NCI-H2029 (cell line): ENCODE measurements at places on chromosomes 4 and X.

GRCh38 chr4:76407440-76408119 lies 13.4 kb downstream of the CCDC158 start:
- no peak for DNase-seq

- no peak for DNase-seq
Observed at GRCh38 chr4:94160774-94161173, 46.9 kb upstream of the SMARCAD1 start.

GRCh38 chrX:101450961-101451360 lies 34.3 kb upstream of the ARMCX4 start:
- DNase-seq, result peak; percentile 1

DNA sequence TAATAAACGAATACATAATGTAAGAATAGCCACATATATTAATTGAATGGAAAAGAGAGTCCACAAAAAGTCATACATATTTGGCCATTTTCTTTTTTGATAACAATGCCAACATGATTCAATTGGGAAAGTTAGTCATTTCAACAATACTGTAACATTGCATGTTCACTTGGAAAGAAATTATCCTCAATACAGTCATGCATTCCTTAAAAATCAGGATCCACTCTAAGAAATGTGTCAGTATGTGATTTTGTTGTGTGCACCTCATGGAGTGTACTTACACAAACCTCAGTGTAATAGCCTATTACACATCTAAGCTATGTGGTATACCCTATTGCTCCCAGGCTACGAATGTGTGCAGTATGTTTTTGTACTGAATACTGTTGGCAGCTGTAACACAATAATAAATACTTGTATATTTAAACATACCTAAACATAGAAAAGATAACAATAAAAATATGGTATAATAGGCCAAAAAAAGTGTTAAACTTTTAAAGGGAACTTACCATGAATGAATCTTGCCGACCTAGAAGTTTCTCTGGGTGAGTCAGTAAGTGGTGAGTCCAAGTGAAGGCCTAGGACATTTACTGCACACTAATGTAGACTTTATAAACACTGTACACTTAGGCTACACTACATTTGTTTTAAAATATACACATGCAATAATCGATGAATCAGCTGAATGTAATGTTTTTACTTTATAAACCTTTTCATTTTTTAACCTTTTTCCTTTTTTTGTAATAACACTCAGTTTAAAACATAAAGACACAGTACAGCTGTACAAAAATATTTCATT lies 806.8 kb downstream of the PCDH18 start:
- DNase-seq, result no peak

- DNase-seq, result no peak
Observed at GRCh38 chr4:55184600-55185523, 59.5 kb upstream of the KDR start.

DNA sequence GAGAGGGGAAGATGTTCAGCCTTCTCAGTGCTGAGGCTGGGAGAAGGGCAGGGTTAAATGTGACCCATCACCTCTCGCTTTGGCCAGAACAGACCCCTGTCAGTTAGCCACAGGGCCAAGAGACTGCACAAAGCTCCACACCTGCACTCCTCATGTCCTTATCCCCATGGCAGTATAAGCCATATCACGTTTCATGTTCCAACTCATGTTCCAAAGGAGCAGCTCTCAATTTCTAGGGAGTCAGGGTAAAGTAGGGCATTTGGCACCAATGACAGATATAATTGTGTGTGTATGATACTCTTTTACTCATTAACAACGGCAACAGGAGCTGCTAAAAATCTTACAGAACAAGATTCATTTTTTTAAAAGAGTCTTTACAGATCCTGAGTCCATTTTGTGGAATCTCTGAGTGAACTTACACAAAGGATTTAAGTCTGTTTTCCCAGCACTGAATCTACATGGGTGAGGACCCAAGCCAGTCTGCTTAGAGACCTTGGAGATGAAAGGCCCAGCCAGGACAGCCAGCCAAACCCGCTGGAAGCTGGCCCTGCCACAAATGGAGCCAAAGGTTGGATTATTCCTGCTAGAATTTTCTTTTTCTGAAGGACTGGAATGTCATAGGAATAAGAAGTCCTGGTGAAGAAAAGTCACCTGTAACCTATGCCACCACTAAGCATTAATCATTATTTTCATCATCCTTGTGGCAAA lies 129.1 kb upstream of the SMAD1 start:
- DNase-seq, result no peak

DNA sequence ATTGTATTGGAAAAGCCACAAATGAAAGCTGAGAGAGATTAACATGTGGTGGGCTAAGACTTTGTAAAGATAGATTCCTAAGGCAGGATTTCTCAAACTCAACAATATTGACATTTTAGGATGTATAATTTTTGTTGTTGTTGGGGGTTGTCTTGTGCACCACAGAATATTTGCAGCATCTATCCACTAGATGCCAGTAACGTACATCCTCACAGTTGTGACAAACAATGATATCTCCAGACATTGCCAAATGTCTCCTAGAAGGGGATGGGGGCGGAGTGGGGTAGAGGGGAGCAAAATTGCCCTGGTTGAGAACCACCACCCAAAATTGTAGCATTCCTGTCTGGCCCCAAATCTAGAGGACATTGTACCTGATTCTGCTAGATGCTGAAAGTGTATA lies 14.7 kb upstream of the CBR4 start:
- peak; percentile 7 for DNase-seq

DNA sequence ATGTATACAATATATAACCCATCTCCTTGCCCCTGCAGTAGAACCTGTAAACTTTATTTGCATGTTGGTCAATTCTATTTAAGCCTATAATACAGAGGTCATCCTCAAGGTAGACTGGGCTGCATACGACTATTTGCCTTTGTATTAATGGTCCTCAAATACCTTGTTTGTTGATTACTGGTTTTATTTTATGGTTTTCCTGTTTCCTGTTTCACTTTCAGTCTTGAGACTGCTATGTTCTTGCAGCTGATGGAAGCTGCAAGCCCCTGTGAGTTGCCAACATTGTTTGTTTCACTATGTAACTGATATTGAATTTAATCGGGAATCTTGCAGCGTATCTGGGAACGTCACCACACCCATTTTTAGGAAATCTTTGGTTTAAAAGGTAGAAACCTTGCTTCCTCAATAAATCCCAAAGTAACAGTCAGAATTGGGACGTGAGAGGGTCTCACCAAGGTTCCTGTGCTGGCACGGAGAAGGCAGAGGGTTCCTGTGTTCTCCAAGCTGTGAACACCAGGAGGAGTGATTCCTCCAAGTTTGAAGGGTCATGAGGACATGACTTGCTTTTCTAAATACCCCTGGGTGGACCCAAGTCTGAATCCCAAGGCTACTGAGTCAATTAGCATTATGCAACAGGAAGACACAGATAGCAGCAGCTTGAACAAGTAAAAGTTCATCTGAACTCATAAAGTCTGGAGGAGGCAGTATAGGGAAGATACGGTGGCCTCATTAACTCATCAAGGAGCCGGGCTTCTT lies 110.6 kb upstream of the PNPLA4 start:
- DNase-seq, result no peak

GRCh38 chrX:54807524-54808108 lies at the start of gene MAGED2:
TSS of gene MAGED2 (plus strand) at chrX:54807745. CDS start at chrX:54809332, 1,587 bp downstream.
- DNase-seq, result no peak

DNA sequence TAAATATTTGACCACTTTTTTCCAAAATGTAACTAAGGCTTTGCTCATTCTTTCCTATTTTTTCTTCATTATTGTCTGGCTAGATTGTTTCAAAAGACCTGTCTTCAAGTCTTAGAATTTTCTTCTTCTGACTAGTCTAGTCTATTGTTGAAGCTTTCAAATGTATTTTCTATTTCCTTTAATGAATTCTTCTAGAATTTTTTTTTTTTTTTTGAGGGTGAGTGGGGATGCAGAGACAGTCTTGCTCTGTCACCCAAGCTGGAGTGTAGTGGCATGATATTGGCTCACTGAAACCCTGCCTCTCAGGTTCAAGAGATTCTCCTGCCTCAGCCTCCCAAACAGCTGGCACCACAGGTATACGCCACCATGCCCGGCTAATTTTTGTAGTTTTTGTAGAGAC lies 141.4 kb downstream of the TET2 start:
- DNase-seq, result no peak

DNA sequence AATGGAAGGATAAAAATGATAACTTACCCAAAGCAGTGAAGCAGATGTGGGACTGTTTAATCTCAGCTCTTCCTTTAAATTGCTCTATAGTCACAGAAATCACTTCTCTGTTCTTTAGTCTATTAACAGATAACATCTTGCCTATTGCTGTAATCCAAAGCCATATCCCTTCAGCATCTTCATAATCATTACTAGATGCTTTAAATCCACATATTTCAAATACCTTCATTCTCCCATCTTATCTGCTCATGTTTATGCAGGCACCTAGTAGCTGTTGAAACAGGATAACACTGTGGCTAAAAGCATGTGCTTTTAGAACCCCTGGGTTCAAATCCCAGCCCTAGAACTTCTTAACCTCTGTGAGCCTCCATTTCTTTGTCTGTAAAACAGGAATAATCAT lies 209.9 kb downstream of the RELL1 start:
- no peak for DNase-seq

GRCh38 chr4:25032126-25032525 lies 1.4 kb upstream of the LGI2 start:
- DNase-seq, result no peak

DNA sequence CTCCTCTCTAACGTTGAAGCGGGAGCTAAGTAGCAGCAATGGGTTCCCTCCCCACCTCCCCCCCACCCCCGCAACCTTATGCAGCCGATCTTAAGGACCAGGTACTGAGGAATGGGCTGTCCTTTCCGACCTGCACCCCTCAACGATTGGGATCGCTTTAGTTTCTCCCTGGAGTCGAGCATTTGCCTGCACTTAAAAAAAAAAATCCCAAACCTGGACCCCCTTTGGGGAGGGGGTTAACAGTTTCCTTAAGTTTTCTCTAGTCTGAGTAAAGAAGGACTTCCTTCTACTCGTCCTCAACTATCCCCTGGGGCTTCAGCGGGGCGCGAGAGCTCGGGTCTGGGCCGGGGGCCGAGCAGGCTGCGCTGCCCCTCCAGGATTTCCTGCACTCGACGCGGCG lies 25.7 kb upstream of the BCORL1 start:
- no peak for DNase-seq

- no peak for DNase-seq
Observed at GRCh38 chr4:70182517-70183167, 12.9 kb upstream of the ODAM start.

DNA sequence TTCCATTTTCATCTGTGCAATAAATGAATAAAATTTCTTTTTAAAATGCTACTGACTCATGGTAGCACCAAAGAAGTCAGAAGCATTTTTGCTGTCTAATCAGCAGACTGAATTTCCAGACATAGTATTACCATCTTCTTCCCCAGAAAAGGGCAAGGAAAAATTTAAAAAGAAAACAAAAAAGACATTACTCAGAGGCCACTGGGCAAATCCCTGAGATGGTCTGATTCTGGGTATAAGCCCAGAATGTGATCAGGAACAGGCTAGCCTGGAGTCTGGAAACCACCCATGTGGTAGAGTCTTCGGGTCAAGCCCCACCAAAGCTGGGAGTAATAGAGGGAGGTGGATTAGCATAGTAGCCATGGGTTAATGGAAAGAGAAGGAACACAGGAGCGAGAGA lies 342.8 kb downstream of the FBXW7 start:
- DNase-seq, result no peak

DNA sequence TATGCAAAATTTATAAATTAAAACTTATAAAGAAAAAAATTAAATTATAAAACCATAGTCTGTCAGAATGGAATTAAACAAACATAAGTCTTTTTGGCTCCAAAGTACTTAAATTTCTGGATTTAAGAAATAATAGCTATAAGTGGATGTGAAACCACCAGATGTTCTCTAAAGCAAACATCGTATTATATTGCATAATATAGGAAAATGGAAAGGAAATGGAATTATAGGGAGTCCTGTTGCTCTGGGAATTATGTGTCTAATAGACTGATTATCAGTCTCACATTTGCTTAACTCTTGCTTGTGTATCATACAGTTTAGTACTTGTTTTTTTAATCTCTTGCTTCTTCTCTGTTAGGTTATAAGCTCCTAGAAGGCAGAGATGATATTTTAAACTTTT lies 819.2 kb downstream of the RAPGEF2 start:
- DNase-seq, result no peak

DNA sequence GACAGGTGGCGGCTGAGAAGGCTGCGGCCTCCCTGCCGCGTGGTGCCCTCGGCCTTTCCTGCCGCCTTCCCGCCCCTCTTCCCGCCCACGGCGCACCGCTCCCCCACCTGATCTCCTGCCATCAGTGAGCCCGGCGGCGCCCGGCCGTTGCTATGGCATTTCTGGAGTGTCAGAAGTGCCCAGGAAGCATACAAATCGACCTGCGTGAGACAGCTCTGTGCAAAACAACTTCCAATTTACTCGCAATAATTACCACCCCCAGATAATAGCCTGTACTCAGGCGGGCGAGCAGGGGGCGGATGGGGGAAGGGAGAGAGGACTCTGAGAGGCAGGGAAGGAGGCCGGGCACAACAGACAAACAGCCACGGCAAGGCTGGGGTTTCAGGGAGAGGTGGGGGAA lies 16.6 kb upstream of the ERCC6L start:
- peak; percentile 51 for DNase-seq

- DNase-seq, result no peak
Observed at GRCh38 chrX:119760026-119760877, 1.9 kb downstream of the SOWAHD start.

GRCh38 chrX:120236687-120237479 lies 13.7 kb upstream of the ZBTB33 start:
- no peak for DNase-seq

- DNase-seq, result no peak
Observed at GRCh38 chr4:80486603-80487002, 151.1 kb downstream of the CFAP299 start.

DNA sequence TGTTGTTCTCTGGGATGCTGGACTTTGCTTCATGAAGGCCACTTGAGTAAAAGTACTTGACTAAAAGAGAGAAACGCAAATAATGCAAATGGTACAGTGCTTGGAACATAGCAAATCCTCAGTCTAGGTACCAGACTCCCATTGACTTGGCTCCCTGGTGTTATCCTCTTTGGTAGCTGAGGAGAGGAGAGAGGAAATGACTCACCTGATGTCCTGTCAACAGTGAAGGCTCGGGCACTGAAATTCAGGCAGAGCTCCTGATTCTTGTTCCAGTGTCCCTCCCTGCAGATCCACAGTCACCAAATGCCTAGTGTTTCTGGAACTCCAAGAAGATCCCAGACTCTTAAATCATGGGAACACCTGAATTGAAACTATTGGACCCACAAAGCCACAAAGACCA lies 22.5 kb upstream of the TCEAL4 start:
- DNase-seq, result no peak
